SHP77 treated with DMSO at 0.1 percent for 48 hours (cell line): ENCODE measurements at places on chromosomes 2 and 18.

DNA sequence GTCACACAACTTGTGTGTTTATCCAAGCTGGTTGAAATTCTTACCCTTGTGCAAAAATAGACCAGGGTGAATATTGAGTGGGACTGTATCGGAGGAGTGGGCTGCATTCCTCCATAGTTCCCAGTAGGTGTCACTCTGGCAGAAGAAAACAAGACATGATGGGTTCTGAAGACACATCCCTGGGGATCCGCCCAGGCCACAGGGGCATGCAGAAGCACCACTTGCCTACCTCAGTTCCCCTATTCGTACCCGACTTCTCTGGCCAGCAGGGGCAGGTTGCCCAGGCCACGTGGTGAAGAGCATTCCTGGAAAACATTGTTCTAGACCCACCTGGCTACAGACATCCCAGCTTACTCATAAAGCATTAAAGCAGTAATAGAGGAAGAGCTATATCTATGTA lies 168.2 kb downstream of the FAM210A start:
- no peak for DNase-seq

GRCh38 chr2:24892928-24893327 lies 27.1 kb downstream of the ADCY3 start:
- DNase-seq = no peak

GRCh38 chr2:236671896-236672562 lies 102.4 kb downstream of the ACKR3 start:
- DNase-seq = no peak

DNA sequence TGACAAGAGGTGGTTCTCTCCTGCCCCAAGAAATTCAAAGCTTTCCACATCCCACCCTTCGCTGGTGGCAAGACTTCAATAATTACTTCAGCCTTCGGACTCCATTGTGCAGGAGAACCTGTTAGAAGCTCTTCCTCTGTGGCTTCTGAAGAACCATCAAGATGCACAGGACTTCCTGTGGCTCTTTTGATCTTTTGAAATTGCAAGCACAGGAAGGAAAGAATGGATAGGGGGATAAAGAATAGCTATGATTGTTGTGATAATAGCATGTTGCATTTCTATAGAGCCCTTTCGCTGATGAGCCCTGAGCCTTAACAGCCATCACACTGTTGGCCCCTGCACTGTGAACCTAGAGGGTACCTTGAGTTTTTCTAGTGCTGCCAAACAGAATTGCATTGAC lies 7.4 kb downstream of the EPAS1 start:
- no peak for DNase-seq

DNA sequence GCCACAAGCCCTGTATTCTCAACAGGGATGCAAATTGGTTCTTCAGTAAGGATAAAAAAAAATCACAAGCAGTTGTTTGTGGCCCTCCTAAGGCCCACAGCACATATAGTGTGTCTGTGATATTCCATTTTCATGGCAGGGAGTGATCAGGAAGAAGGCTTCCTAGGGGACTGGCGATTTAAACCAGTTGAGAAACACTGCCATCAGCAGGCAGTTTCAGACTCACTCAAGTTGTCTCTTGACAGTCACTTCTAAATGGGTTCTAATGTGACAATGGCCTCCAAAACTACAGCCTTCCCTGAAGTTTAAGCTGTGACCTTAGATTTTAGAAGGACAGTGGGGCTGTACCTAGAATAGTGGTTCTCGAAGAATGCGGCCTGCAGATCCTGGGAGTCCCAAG lies 6.0 kb downstream of the CIAO1 start:
- no peak for DNase-seq

DNA sequence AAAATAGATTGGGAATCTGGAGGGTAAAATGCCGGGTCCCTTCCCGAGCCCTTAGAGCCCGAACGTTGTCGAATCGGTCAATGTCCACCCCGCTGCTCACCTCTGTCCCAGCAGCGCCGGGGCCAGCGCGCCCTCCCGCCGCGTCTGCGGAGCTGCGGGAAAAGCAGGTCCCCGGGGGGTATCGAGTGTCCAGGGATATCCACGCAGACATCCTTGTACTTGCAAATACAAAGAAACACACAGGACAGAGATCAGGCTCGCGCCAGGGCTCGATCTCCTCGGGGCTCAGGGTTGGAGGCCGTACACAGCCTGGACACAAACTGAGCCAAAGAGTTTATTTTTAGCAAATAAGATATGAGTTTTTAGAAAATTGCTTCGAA lies 2.3 kb upstream of the GATA6 start:
- DNase-seq = no peak

- DNase-seq = peak; percentile 6
These were observed 32.6 kb downstream of the CNGA3 start for GRCh38 chr2:98378901-98379300.

- DNase-seq = no peak
These were observed 125.7 kb upstream of the EPAS1 start for GRCh38 chr2:46171411-46171953.

- DNase-seq = no peak
These were observed 33.3 kb upstream of the KLF11 start for GRCh38 chr2:10009811-10010781.

- no peak for DNase-seq
These were observed 766.9 kb downstream of the TDRD15 start for GRCh38 chr2:21890716-21891115.

GRCh38 chr2:63614448-63614968 lies 25.7 kb downstream of the MDH1 start:
- DNase-seq = no peak

DNA sequence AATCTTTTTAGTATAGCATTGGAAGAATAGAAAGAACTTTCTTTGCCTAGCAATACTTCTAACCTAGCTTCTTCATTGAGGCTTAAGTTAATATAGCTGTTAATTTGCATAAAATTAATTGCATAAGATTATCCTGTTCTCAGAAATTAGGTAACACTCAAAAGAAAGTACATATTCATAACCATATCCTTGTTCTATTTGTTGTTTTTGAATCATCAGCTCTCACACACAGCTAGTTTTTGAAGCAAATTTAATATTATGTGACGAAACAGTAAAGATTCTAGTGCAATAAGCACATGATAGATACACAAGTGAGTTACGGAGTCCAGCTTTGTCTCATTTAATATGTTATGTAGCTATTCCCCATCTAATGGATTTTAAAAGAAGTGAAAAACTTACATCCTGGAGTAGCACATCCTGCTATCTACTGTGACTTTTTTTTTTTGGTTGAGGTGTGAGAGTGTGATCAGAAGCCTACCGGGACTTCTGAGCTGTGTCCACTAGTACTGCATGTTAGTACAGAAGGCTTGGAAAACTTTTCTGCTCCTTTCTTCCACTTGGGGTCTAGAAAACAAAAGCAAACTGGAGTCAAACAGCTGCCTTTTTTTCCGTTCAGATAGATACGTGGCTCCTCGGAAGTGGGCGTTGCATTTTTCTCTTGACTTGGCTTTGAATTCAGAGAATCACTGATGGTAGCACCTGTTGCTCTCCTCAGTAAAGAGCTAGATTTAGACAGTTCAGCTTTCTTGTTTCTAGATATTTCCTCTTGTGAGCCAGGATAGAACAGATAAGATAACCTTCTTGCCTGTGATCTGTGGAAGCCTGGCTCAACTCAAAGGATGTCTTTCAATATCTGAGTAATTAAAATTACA lies 27.2 kb downstream of the KDM3A start:
- no peak for DNase-seq
